ENCODE measurements at places on chromosomes 16 and 17.
A peak's percentile ranks its signal among the peaks of the same experiment; 100 is the strongest.

DNA sequence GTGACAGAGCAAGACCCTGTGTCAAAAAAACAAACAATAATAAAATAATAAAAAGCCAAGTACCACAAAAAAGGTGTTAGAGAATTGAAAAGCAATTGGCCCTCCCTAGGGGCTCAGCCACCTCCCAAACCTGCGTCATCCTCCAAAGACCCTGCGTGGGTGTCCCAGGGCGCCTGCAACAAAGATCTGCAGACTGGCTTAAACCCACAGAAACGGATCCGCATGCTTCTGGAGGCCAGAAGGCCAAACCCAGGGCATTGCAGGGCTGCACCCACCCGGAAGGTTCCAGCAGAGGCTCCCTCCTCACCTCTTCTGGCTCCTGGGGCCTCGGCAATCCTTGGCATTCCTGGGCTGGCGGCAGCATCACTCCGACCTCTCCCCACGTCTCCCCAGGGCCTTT, 1.5 kb downstream of the ENPP7 start:
- DNase-seq: no peak

- no peak for DNase-seq
These were observed 146.3 kb upstream of the FOXF1 start for GRCh38 chr16:86363836-86364618.

DNA sequence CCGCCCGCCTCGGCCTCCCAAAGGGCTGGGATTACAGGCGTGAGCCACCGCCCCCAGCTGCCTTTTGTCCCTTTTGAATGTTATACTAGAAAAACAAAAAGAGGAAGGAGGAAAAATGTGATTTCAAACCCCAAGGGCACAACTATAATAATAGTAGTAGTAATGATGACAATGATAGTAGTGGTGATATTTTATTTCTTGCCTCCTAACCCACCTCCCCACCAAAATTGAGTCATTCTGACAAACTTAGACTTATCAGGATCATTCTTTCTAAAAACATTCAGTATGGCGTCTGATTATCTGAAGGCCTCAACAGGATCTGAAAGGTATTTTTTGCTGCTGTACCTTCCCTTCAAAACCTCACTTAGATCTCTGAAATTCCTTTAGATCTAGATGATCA, 13.6 kb downstream of the GPATCH8 start:
- no peak for DNase-seq

- no peak for DNase-seq
These were observed 50.5 kb downstream of the CACNG5 start for GRCh38 chr17:66885417-66885816.

GRCh38 chr17:69418535-69418934, 4.0 kb downstream of the MAP2K6 start:
- no peak for DNase-seq

DNA sequence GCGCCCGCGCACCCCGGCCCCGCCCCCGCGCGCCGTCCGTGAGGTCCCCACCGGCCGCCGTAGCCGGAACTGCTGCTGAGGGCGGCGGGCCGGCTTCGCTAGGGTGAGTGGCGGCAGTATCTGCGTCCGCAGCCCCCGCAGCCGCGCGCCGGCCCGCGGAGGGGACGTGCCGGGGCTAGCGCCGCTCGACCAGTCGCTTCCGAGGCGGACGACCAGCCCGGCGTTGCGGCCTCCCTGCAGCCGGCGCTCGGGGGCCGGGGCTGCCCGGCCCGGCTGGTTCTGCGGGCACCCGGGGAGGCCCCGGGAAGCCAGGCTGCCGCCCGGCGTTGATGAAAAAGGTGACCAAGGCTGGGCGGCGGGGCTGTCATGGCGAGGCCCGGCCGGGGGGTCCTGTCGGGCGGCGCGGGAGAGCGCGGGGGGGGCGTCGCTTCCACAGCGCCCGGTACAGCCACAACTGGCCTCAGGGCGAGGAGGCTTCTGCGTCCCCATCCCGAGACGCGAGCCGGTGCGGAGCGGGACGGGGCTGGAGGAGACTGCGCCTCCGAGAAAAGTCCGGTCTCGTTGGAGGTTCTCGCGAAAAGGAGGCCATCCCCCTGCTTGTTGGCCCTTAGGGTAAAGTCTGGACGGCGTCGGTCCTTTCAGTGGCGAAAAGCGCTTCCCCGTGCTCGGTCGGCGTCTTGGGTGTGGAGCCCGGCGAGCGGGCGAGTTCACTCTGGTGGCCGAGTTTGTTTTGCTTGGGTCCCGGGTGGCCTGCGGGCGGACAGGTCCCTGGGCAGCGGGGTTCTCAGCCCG, at the start of gene CRAMP1:
Gene CRAMP1, plus strand, starts transcription at position 41 of the 792 bp plus-strand sequence. CDS start 2,280 bp downstream, outside the sequence.
- DNase-seq: peak; percentile 54

DNA sequence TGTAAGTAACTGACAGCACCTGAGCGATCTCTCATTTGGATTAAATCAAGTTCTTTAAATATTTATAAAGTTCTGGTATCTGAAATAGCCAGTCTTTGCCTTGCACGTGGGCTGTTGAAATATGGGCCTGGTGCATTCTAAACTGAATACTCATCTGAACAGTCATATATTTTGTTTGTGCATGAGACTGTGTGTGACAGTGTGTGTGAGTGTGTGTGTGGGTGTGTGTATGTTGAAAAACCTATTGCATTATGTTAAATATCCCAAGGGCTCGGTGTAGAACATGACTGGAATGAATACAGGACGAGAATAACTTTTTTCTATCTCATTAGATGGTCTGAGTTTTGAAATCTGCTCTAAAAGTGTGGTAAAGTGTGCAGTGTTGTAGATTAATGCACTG, 82.4 kb upstream of the TOX3 start:
- DNase-seq: no peak

DNA sequence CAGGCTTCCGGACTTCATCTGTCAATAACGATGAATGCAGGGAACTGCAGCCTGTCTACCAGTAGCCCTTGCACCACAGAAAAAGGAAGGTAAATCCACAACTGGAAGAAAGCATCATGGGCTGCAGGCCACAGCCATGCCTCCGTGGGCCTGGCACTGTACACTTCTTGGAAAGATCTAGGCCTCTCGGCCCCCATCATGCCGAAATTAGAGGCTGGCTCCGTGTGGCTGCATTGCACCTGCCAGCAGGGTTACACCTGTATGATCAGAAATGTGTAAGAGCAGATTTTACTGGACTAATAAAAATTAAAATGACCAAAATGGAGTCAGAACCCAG, 52.2 kb downstream of the SDK2 start:
- peak; percentile 7 for DNase-seq

GRCh38 chr17:79079421-79080200, 5.0 kb downstream of the ENGASE start:
- DNase-seq: no peak

DNA sequence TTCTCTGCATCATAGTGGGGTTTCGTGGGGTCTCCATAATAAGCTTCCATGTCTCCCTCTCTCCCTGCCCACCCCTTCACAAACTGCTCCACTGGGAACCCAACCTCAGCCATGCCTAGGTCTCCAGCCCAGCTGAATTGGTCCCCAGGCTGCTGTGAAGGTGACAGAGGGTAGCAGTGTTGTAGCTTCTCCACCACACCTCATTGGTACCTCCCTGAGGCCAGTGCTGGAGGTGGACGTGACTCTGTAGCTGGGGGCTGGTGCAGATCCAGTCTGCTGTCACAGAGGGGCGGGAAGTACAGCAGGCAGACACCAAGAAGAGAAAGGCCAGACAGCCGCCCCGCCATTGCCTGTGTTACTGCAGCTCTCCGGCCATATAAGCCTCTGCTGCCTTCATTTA, 82.1 kb downstream of the OR1D5 start:
- no peak for DNase-seq

- DNase-seq: no peak
These were observed 3.0 kb downstream of the CDH11 start for GRCh38 chr16:65118871-65119270.

GRCh38 chr16:83253521-83253920, 554.3 kb upstream of the HSBP1 start:
- no peak for DNase-seq

GRCh38 chr17:46733837-46734475, 84.5 kb downstream of the WNT3 start:
- no peak for DNase-seq

DNA sequence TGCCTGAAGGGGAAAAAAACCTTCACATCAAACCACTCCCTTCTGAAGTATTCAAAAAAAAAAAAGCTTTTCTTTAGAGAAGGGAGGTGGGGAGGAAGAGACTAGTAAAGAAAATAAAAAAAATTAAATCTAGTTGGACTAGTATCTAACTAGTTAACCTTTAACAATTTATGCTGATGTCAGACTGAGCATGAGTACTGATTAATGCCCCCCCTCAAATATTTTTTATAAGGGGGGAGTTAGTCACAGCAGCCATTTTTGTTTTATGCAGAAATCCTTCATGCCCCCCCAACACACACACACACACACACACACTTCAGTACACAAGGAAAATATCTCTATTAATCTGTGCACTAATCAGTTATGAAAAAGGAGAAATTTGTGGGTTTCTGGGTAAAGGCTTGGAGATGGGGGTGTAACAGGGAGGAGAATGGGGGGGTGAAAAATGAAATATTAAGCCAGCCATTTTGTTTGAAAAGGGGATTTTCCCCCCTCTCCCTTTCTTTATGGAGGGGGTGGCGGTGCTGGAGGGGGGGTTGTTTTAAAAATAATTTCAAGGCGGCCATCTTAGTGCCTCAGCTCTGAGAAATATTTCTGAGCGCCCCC, 4.7 kb upstream of the CHD3 start:
- peak; percentile 67 for DNase-seq

- no peak for DNase-seq
These were observed 182.9 kb upstream of the SOX9 start for GRCh38 chr17:71937914-71938313.

GRCh38 chr17:76515274-76515949, 14.2 kb upstream of the RHBDF2 start:
- peak; percentile 68 for DNase-seq

DNA sequence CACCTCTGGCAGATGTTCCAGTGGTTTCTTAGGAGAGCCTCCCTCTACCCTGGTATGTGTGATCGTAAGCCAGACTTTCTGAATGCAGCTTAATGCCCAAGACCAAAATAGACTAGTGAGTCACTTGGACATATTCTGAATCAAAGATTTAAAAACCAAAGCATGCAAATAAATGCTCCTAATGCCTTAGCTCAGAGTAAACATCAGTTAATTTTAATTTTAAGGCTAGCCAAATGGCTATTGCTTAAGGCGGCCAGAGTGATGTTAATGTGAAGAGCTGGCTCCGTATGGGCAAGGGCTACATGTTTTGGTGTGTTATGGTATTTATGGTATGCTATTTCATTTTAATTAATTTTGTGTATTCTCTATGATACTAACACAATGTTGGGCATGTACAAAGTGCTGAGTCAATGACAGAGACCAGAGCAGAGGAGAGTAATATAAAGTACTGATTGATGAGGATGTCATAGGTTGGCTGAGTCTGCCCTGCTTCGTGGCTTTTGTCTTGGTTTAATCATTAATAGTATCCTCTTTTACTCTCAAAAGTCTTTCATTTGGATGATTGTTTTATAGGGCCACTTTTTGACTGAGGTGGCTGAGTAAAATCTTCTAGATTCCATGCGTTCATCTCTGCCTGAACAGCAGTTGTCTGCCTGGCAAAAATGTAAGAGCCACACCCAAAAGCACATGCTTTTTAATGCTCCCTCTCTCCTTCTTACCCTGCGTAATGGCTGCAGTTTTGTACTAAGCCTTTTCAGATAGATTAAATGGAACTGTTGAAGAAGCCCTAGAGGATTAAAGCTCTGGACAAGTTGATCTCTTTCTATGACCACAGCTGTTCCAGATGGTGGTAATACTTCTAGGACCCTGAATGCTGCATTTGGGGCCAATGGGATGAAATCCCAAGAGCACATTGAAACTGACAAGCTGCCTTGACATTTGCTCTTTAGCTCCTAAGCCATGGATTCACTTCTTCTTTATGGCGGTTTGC, 59.6 kb downstream of the MAP2K6 start:
- DNase-seq: no peak

DNA sequence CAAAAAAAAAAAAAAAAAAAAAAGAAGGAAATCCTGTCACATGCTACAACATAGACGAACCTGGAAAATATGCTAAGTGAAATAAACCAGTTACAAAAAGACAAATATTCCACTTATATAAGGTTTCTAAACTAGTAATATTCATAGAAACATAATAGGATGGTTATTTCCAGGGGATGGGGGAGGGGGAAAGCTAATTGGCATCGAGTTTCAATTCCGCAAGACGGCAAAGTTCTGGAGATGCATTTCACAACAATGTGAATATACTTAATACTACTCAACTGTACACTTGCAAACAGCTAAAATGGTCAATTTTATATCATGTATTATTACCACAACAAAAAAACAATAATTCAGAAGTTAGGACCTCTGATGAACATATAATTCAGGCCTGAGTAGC, 37.9 kb upstream of the ABCA9 start:
- no peak for DNase-seq

GRCh38 chr16:84228256-84228838, 11.5 kb downstream of the KCNG4 start:
- DNase-seq: peak; percentile 21

GRCh38 chr17:46929413-46929812, 6.5 kb downstream of the GOSR2 start:
- DNase-seq: no peak

- peak; percentile 84 for DNase-seq
These were observed 678 bp upstream of the AKAP10 start for GRCh38 chr17:19978209-19978802.

DNA sequence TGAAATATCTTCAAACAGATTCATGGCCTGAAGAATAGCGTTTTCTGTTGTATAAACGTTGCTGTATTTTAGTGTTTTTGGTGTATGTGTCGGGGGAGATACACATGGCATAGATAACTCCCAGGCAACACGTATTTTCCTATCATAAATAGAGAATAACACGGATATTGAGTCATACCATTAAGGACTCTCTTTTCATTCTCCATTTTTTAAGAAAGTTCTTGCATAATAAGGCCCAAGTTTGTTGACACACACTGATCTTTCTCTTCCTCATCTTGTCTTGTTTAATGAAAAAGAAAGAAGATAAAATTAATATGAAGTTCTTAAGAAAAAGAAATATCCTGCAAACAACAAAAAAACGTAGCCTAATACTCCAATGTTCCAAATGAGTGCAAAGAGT, 13.4 kb downstream of the ABCA8 start:
- DNase-seq: no peak

DNA sequence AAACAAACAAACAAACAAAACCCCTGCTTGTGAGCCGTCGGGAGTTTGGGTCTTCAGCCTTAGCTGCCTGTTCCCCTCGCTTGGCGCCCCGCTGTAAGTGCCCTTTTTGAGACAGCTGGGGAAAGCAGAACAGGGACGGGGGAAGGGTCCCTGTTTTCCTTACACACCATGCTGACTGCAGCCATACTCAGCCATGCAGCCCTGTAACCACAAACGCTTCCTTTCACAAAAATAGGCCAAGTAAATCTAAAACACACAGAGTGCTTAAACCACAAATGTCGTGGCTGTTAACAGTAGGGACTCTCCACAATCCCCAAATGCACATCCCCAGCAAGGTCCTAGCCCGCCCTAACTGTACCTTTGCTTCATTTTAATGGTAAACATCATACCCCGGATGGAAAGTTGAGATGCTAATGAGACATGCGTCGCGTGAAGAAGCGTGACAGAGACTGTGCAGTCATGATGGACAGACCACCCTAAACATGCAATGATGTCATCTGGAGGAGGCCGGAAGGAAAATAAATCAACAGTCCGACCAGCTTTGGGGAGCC, 129.9 kb downstream of the MGAT5B start:
- DNase-seq: peak; percentile 35

- DNase-seq: no peak
These were observed 40.8 kb downstream of the CCDC57 start for GRCh38 chr17:82171750-82172375.

- no peak for DNase-seq
These were observed 1.1 kb upstream of the HOXB7 start for GRCh38 chr17:48611681-48612455.

Data from hematopoietic multipotent progenitor cell treated with erythropoietin and hydrocortisone succinate and interleukin-3 and kit ligand, for 6 days (in vitro differentiated cells).